WTC11 (cell line): ENCODE measurements at places on chromosomes 2 and 18.

DNA sequence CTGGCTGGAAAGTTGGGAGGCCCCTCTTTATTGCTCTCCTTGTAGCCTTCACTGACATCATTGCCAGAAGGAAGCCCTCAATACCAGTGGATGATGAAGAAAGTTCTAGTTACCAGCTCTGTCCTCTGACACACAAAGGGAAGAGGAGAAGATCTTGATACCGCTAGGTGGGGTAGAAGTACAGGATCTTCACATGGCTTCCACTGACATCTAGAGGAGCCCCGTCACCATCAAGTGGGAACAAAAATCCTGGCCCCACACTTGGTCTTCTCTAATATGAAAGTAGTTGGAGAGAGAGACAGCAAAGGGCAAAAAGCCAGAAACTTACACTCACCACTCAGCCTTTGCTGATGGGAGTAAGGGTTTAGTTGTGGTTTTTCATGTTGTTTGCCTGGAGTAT lies 12.4 kb downstream of the XIRP2 start:
- DNase-seq = no peak

- DNase-seq = no peak
These were observed 192.2 kb upstream of the PXDN start for GRCh38 chr2:1936427-1936980.

GRCh38 chr18:24601585-24601984 lies 141.1 kb downstream of the HRH4 start:
- no peak for DNase-seq

DNA sequence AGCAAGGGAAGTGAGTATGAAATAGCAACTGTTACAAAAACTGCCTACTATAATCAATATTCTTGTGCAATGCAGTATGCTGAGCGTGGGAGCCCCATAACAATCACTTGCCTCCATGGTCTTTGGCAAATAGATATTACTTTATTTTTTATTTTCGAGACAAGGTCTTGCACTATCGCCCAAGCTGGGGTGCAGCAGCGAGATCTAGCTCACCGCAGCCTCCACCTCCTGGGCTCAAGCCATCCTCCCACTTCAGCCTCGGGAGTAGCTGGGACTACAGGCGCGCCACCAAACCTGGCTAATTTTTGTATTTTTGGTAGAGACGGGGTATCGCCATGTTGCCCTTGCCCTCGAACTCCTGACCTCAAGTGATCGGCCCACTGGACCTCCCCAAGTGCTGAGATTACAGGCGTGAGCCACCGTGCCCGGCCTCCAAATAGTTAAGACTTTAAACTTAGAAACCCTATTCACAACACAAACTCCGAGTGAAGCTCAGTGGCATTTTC lies 1.2 kb upstream of the CCNT2 start:
- no peak for DNase-seq

- DNase-seq = peak; percentile 42
These were observed 1.2 kb downstream of the BMPR2 start for GRCh38 chr2:202377207-202377761.

DNA sequence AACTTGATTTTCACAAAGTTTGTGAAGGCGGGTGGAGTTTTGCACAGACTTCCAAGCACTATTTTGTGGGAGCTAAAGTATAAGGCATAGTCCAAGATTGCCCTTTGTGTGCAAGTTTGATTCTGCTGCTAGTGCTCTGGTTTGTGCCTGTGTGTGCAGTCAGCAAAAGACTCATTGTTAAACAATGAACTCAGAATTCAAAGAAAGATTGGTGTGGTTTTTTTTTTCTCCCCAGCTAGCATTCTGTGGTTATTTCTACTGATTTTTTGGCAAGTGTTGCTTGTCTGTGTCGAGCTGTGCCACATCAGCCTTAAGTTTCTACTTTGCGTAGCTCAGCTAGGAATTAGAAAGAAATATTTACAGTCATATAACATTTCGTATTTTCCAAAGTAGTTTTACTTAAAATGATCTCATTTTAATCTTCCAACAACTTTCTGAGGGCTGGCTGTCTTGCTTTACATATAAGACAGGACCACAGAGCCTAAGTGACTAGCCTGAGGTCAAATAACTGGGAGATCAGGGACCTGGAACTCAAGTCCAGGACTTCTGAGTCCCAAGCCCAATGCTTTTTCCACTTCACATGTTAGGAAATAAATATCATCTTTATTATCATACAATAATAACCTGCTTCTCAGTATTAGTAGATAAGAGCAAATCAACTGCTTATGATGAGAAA lies 69.8 kb downstream of the BABAM2 start:
- DNase-seq = no peak

- no peak for DNase-seq
These were observed 115.8 kb downstream of the CABLES1 start for GRCh38 chr18:23250893-23251656.

GRCh38 chr18:79944126-79944731 lies 7.2 kb downstream of the SLC66A2 start:
- no peak for DNase-seq

DNA sequence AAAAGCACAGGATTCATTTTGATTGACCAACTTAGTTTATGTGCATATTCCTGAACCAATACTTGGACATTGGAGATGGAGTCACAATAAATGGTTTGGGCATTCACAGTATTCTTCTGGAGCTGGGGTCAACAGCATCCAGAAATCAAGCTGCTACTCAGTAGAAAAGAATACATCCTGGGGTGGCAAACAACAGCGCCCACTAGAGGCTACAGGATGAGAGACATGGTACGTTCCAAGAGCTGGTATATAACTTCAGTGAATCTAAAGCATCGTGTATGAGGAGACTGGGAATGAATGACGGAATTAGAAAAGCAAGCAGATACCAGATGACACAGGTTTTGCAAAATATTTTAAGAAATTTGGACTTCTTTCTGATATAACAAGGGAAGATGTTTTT lies 142.9 kb upstream of the FIGN start:
- peak; percentile 70 for DNase-seq

DNA sequence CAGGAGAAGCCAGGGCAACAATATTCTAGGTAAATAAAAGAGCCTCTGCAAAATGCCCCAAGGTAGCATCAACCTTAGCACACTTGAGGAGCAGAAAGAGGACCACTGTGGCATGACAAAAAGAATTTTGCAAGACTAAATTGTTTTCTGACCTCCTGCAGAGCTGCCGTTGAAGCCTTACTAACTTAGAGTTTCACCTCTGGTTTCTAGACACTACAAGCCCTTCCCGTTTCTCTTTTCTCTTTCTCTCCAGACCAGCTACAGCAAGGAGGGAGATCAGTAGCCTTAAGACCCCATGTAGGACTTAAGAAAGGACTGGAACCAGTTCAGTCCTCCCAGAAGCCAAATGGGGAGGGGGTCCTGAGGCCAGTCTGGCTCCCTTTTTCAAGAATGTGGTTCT lies 73.3 kb upstream of the SP3 start:
- no peak for DNase-seq

DNA sequence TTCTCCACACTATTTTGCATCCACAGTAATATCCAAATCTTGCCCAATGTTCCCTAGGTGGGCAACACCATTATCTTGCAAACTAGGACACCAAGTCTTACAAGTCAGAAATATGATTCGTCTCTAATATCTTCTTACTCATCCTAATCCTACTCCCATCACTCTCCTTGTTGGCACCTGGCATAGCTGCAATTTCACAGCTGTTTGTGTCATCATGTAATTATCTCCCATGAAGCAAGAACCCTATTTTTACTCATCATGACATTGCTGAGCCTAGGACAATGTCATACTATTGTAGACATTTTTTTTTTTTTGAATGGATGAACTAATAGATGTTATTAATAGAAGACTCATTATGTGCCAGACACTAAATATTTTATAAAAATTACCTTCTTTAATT lies 91.3 kb upstream of the CCDC141 start:
- no peak for DNase-seq

DNA sequence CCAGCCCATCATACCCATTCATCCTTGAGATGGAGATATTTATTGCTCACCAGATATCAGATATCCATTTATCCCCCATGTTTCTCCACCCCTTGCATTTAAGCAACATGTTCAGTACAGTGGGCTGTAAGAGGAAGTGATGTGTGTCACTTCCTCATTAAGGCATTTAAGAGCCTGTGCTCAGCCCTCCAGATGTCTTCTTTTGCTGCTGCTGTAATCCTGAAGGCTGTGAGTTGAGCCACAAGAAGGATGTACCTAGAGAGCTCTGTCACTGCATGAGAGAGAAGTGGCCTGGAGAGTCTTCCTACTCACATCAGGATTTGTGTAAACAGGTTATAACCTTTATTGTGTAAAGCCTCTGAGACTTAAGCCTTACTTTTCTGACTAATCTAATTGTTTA lies 151.8 kb upstream of the UNC80 start:
- no peak for DNase-seq

DNA sequence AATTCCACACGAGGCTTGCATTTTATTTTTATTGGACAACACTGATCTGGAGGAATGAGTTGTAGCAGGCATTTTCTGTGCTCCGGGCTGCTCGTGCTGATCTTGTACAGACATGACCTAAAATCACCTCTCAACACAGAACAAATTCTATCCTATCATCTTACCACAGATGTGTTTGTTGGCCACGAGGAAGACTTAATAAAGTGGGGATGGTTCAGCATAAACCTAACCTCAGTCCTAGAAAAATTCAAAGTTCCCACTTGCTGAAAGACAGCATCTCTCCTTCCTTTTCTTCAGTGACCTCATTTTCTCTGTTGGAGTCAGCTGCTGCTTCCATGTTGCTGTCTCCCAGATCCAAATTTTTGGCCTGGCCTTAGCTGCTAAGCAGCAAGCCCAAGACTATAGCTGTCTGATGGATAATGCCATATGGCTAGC lies 45.3 kb downstream of the RBKS start:
- no peak for DNase-seq

DNA sequence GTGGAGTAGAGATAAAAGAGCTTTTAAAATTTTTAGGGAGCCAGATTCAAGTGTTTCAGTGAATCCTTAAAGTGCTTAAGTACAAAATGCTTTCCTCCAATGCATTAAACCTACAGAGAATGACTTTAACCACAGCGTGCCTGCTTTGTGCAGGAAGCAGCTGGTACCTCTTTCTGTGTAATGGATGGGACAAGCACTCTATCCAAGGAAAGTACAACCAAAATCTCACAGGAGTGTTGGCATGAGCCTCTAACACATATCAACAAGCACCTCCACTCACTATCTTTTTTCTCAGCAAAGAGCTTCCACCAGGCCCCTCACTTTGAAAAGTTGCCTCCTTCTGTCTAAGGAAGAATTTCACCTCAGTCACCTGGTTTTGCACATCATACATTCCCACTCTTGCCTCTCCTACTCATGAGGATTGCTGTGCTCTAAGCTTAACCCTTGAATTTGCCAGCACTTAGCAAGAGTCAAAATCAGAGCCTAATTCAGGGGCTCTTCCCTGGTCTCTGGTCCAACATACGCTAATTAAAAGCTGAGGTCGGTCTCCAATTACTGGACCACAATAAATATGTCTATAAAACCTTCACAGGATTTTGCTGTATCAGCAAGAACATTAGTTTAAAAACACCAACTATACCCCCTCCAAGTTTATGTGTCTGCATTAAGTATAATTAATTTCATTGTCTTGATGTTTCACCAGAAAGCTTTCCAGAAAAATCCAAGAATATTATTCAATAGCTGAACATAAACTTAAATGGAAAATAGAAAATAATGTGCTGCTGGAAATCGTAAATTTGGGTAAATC lies 68.9 kb downstream of the ZNF521 start:
- no peak for DNase-seq

- DNase-seq = no peak
These were observed 156.7 kb upstream of the SALL3 start for GRCh38 chr18:78822949-78823285.

- no peak for DNase-seq
These were observed 18.1 kb downstream of the FBXO48 start for GRCh38 chr2:68448671-68449653.

DNA sequence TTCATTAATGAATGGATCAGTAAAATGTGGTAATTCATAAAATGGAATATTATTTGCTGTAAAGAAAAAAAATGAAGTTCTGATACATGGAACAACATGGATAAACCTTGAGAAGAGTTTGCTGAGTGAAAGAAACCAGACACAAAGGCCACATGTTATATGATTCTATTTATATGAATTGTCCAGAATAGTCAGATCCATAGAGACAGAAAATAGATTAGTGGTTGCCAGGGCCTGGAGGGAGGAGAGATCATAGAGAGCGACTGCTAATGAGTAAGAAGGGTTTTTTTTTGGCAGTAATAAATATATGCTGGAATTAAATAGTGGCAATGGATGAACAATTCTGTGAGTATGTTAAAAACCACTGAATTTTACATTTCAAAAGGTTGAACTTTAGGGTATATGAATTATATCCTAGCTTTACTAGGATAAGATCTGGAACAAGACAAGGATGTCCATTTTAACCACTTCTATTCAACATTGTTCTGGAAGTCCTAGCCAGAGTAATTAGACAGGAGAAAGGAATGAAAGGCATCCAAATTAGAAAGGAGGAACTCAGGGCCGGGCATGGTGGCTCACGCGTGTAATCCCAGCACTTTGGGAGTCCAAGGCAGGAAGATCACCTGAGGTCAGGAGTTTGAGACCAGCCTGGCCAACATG lies 48.8 kb downstream of the MAPRE2 start:
- no peak for DNase-seq

GRCh38 chr2:62474176-62474575 lies 31.8 kb downstream of the TMEM17 start:
- no peak for DNase-seq

DNA sequence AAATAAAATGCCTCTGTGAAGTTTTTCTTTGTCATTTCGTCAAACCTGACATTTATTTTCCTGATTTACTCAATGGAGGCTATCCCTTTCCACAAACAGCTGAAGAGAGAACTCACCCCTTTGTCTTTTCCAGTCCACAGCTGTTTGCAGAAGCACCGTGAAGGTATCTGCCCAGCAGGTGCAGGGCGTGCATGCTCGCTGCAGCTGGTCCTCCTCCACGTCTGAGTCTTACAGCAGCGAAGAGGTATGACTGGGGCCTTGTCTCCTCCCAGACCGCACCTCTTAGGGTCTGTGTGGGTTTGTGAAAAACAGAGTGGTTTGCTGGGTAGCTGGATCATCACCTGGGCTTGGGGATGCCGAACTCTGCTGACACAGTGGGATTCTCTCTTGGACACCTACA lies 9.7 kb downstream of the SPP2 start:
- DNase-seq = no peak

- DNase-seq = no peak
These were observed 73.7 kb upstream of the TGFA start for GRCh38 chr2:70627211-70627898.

GRCh38 chr2:177754492-177754873 lies 318.1 kb downstream of the PDE11A start:
- DNase-seq = no peak

DNA sequence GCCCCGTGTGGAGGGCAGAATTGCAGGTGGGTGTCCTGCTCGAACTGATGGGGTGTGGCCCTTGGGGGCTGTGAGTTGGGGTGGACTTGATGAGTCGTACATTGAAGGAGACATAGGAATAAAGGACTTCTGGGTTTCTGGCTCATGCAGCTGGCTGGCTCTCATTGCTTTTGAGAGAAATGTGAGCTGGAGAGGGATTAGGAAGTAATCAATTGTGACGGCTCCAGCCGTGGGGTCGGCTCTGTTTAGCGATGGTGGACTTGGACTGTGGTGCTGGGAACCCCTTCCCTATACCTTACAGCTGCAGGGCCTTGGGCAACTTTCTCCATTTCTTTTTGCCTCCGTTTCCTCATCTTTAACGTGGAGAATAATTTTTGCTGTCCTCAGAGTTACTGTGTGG lies 9.2 kb downstream of the IMPA2 start:
- no peak for DNase-seq
